ENCODE measurements at places on chromosomes 13 and 19.

- no peak for DNase-seq
Observed at GRCh38 chr13:41274881-41275280, 11.5 kb upstream of the MTRF1 start.

DNA sequence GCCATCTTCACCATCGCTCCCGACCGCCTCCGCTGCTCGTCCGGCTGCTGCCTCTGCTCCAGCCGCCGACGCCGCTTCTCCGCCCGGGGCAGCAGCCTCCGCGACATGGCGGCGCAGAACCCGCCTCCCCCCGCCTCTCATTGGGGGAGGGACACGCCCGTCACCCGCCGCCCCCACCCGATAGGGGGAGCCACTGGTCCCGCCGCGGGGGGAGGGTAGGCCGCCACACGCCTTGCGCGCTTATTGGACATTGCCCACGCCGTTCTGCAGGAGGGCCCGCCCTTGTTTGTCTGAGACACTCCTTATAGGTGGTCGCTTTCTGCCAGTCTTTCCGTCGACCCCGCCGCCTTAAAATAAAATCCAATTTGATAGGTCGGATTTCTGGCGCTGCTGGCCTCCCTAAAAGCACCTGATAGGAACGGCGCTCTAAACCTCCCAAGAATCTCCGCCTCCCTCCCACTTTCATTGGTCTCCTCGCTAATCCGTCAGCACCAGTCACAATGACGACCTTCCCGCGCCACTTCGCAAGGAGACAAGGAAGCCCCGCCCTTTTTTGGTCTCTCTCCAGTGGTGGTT is at the start of gene HNRNPL:
HNRNPL (minus strand) TSS at position 127 of the 576 bp plus-strand sequence; CDS start at position 107, 20 bp downstream.
- DNase-seq = peak; percentile 100

- DNase-seq = no peak
Observed at GRCh38 chr19:32352241-32352630, 6.8 kb downstream of the ZNF507 start.

- DNase-seq = no peak
Observed at GRCh38 chr13:23771552-23771951, 117.6 kb downstream of the MIPEP start.

- DNase-seq = no peak
Observed at GRCh38 chr19:48493718-48494401, 17.8 kb downstream of the LMTK3 start.
